CD4-positive, alpha-beta T cell treated with Interleukin-2 at 100 ng/mL for 4 hours (primary cell): ENCODE measurements at places on chromosomes 7 and 10.

DNA sequence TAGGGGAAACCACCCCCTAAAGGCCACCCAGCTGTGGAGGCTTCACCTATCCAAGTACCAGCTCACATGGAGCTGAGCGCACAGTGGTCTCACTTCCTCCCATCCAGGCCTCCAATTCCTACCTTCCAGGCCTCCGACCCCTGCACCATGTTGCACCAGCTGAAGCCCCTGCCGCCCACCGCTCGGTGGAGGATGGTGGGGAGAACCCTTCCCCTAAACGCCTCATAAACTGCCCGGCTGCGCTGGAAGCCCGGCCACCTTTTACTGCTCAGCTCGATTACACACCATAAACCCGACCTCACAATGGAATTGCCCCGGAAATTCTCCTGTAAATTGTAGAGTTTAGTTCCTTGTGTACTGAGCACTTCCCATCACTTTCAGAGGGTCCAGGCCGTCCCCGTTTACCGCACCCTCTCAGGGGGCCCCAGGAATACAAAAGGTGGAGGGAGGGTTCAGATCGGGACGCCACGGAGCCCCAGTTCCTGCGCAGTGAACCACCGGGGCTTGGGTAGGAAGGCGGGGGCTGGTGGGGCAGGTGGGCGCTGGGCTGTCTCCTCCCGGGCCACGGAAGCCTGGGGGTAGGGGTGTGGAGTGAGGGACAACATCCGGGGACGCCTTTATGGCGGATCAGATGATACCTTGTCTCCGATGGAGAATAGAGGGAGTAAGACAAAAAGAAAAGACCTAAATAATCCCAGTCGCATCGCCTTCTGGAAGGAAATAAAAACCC is 1.4 kb upstream of the HOXA7 start:
- no peak for DNase-seq

DNA sequence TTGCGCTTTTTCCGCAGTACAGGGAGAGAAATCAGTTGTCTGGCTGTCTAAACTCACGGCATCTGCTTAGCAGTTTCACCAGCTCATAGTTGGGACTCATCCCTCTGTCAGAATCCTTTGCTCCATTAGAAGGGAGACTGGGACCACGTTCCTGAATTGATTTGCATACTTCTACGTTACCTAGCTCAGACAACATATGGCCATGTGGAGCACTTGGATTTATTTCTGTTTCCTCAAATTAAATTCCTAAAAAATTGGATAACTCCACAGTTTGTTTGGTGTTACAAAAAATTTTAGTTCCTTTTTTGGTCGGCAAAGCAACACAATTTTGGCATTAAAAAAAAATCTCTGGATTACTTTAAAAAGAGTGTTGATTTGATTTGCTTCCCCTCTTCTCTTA is 614.0 kb downstream of the AUTS2 start:
- DNase-seq, result no peak

DNA sequence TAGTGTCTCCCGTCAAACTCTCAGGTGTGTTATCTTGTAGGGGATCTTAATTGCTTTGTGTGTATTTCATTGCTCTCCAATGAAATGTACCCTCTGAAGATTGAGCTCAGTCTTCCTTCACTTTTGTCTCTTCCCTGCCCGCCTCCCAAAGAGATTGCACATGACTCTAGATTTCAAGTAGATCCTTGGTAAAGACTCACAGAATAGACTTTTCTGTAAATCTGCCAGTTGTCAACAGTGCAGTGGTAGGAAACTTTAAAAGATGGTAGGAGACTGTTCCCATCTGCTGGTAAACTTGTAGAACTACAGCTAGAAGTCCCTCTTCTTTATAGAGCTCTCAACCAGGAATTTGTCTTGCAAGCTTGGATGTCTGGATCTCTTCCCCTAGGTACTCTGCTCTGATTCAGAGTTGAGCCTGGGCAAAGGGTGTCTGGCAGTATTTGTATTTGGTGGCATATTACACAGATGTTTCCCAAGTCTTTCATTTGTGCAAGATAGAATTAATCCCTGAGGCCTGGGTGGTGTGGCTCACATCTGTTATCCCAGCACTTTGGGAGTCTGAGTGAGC is 9.6 kb downstream of the CCL26 start:
- DNase-seq, result peak; percentile 48

- no peak for DNase-seq
Measured at GRCh38 chr7:78970440-78970916, 483.0 kb downstream of the MAGI2 start.

GRCh38 chr7:130649004-130649790 is 19.4 kb downstream of the COPG2 start:
- no peak for DNase-seq

- no peak for DNase-seq
Measured at GRCh38 chr7:81300753-81301152, 381.9 kb upstream of the SEMA3C start.

DNA sequence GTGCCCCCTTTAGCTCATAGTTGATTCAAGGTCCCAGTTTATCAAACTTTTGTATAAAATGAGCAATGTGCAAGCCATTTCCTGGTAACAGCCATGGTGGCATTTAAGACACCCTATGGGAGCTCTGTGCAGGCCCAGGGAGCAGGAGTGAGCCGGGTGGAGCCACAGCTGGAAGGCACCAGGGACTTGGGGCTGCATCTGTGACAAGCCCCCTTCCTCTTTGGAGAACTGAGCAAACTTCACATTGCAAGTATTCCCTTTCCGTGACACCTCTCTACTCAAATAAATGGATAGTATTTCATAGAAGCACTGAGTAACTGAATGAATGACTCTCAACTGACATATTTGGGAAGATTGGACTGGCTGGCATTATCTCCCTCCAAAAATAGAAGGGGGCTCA is 558.7 kb upstream of the FOXK1 start:
- DNase-seq, result no peak

DNA sequence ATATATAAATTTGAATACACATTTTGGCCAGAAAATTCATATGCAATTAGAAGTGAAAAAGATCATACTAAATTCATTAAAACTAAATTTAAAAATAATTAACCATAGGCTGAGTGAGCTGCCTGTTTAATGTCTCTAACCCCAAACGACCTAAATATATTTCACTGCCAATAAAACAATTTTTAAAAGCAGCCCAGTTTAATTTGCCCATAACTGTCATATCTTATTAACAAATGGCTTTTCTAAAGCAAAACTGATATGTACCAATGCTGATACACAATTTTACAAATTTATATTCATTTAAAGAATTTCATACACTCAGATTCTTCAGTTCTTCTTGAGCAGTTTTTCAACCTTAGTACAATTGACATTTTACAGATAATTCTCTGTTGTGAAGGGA is 99.9 kb downstream of the CACNA2D1 start:
- no peak for DNase-seq

GRCh38 chr7:34575006-34575405 is 83.0 kb upstream of the NPSR1 start:
- DNase-seq, result no peak

- DNase-seq, result no peak
Measured at GRCh38 chr10:133133471-133134231, 26.4 kb upstream of the KNDC1 start.

DNA sequence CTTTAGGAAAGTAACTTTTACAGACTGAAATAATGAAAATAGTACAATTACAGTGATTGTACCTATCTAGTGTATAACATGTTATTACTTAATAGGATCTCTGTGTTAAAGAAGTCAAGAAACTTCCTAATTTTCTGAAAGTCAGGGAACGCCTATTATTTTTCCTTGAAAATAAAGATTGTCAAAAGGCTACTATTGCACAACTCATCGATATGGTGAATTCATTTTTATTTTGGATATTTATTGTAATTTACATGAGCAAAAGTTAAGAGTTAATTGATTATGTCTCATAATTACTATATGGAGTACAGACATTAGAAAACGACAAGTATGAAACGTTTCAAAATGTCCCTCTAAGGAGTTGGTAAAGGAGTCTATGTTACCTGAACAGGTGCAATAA is 12.8 kb downstream of the MINDY3 start:
- no peak for DNase-seq

GRCh38 chr7:124196519-124196918 is 163.7 kb upstream of the TMEM229A start:
- DNase-seq, result no peak

- no peak for DNase-seq
Measured at GRCh38 chr10:117609095-117609795, 66.7 kb downstream of the EMX2 start.

GRCh38 chr10:91800756-91801155 is 2.5 kb downstream of the TNKS2 start:
- no peak for DNase-seq

- no peak for DNase-seq
Measured at GRCh38 chr7:73521636-73522104, 423 bp downstream of the BAZ1B start.

GRCh38 chr10:112475575-112476218 is 28.7 kb downstream of the VTI1A start:
- peak; percentile 12 for DNase-seq

DNA sequence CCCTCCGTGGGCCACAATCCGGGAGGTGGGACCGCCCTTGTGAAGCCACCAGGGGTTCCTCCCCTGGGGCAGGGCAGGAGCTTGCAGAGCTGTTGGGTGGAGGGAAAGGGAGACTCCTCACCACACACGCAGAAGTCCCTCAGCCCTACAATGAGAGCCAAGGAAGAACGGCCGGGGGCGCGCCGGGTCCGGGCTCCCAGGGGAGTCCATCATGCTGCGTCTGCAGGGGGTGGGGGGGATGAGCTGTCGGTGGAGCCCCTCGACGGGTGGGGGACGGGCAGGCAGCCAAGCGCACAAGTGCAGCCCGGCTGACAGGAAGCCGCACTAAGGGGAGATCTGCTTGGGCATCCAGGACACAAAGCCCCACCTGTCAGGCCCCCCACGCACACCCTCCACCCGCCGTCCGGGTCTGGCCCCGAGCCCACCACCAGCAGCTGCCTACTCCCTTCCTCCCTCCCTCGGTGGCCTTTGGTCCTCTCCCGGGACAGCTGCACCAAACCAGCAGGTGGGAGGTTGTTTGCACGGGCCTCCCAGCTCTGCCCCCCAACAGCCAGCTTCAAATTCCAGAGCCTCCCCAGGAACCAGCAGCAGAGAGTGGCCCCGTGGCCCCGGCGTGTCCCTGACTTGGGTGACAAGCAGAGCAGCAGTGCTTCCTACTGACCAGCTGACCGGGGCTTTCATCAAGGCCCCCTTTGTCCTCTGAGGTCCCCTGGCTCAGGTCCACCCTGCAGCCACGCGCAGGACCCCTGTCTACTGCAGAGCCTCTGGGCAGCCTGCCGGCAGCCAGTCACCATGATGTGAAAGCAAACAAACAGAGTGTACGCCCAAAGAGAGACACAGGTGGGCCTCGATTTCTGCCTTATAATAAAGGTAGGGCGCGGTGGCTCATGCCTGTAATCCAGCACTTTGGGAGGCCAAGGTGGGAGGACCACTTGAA is 50.3 kb downstream of the HIP1 start:
- DNase-seq, result no peak

- DNase-seq, result no peak
Measured at GRCh38 chr10:29481906-29482440, 152.8 kb downstream of the SVIL start.

DNA sequence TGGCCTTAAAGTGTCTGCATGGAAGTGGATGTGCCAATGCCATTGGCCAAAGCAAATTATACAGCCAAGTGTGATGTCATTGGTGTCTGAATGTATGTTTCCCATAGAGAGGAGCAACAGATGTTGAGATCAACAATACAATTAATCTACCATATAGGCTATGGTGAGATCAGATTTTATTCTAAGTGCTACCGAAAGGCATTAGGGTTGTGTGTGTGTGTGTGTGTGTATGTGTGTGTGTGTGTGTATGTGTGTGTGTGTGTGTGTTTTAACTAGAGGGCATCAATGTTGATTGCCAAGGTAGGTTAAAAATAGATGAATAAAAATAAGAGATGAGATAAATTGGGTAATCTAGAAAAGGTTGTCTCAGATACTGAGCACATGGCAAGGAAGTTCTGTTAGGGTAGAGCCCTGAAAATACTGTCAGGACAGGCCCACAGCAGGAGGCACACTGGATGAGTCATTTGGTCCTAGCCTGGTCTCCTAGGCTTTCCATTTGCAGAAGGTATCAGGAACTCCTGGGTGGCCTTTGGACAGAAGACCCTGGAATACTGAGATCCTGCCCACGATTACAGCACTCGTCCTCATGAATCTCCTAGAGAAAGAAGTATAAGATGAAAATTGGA is 446.0 kb upstream of the PODXL start:
- no peak for DNase-seq

- DNase-seq, result no peak
Measured at GRCh38 chr7:72805526-72806494, 22.2 kb downstream of the TYW1B start.
